RWPE1 (cell line): ENCODE measurements at places on chromosomes 5 and 9.

GRCh38 chr9:136219276-136219675 is 14.3 kb upstream of the LHX3 start:
- peak; percentile 85 for DNase-seq

DNA sequence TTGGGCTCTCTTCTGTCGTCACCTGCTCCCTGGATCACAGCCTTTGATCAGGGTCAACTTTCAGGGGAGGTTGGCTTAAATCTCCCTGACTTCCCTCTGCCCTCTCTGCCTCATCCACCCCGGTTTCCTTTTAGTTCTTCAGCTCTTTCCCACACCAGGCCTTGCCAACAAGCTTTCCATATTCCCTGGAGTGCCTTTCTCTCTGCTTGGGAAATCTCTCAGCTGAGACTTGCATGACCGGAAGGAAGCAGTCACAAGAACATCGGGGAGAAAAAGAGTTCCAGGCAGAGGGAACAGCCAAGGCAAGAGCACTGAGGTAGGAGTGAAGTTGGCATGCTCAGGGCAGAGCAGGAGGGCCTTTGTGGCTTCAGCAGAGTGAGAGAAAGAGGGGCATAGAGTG is 88.4 kb upstream of the HSPA9 start:
- no peak for DNase-seq

DNA sequence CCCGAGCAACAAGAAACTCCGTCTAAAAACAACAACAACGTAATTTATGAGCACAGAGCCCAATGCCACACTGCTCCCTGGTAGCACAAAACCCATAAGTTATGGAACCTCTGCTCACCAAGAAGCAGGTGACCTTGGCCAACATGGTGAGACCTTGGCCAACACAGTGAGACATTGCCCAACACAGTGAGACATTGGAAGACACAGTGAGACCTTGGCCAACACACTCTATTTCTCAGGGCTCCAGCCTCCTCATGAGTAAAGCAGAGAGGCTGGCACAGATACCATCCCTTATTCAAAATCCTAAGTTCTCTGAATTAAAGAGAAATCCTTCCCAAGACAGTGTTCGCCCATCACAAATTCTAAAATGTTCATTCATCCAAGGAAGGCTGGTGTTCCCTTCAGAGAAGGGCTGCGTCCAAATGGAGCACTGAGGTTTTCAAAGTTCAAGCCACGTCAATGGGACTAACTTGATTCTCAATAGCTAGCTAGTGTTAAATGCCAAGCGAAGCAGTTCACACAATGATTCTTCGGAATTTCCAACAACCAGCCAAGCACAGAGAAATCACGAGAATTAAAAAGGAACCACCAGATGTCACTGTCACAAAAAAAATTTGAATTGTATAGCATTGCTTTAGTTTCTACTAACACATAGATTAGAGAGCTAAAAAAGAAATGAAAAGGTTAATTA is 29.5 kb downstream of the TTC39B start:
- no peak for DNase-seq

DNA sequence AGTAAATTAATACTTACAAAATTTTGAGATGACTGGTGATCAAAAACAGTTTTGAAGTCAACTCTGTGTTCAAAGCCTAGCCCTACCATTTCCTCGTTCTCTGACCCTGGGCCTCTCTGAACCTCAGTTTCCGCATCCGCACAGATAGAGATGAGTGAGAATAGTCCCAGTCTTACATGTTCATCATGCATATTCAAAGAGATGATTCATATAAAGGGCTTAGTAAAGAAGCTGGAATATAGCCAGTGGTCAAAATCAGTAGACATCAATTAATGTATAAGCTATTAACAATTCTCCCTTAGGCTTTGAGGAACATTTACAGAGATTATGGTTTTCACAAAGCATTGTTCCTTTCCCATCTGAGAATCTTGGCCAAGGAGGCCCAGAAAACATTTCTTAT is 250.6 kb downstream of the SPOCK1 start:
- no peak for DNase-seq

GRCh38 chr5:100232736-100233135 is 302.4 kb upstream of the FAM174A start:
- DNase-seq, result no peak

- peak; percentile 41 for DNase-seq
Observed at GRCh38 chr9:27505744-27506161, 18.3 kb upstream of the IFNK start.

GRCh38 chr9:3629495-3629894 is 103.7 kb upstream of the RFX3 start:
- DNase-seq, result no peak

DNA sequence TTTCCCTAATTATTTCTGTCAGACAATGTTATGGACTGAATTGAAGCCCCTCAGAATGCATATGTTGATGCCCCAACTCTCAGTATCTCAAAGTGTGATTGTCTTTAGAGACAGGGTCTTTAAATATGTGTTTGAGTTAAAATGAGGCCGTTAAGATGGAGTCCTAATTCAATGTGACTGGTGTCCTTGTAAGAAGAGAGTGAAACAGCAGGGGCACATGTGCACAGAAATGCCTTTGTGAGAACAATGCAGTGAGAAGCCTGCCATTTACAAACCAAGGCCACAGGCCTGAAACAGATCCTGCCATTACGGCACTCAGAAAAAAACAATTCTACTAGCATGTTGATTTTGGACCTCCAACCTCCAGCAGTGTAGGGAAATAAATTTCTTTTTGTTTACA is 483.0 kb upstream of the DMAC1 start:
- no peak for DNase-seq

- DNase-seq, result peak; percentile 95
Observed at GRCh38 chr9:136728080-136728547, 14.6 kb downstream of the LCN10 start.

DNA sequence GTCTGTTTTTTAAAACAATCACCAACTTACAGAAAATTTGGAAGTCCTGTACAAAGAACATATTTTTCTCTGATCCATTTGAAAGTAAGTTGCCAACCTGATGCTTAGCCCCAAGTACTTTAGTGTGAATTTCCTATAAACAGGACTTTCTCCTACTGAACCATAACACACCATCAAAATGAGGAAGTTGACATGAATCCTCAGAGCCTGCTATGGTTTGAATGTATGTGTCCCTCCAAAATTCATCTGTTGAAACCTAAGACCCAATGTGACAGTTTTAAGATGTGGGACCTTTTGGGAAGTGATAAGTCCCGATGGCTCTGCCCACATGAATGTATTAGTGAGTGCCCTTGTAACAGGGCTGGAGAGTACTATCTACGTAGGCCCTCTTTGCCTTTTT is 6.4 kb upstream of the ACOT12 start:
- no peak for DNase-seq

GRCh38 chr5:151451626-151452520 is 4.5 kb downstream of the SLC36A1 start:
- DNase-seq, result peak; percentile 38

DNA sequence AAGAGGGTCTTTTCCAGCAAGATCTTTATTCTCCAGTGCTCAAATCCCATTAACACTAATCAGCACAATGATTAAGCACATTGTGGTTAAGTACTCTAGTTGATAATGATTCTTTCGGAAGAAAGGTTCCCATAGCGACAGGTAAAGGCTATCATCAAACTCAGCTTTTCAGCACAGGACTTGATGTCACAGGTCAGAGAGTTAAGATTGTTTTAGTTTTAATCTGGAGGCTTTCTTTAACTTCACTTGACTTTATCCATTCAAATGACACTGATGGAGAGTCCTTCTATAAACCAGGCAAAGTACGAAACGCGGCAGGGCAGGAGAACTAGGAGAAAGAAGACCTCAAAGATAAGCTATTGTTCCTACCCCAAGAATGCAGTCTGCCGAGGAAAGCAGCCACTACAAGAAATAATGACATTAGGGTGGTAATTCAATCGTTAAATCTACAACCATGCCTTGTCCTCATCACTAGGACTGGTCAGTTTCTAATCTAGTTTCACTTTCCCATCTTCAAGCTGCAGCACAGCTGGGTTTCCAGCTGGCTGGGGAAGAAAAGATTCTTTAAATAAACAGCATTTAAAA is 4.6 kb downstream of the NRG2 start:
- peak; percentile 30 for DNase-seq

DNA sequence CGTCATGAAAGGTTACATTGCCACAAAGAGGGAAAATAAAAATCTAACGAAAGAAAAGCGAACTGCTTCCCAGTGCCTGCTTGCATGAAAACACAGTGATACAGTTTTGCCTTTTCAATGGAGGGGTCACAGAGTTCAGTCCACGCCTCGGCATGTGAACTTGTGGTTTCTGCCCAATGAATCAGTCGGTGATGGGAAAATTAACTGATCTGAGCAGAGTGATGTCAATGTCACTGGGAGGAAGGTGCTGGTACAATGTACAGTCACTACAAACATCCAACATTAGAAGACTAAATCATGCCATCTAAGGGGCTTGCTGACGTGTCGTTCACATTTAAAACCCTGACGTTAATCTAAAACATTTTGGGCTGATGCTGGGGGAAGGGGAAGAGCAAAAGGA is 151.8 kb upstream of the MSX2 start:
- peak; percentile 41 for DNase-seq

- peak; percentile 96 for DNase-seq
Observed at GRCh38 chr9:126661521-126662251, 48.0 kb downstream of the LMX1B start.

DNA sequence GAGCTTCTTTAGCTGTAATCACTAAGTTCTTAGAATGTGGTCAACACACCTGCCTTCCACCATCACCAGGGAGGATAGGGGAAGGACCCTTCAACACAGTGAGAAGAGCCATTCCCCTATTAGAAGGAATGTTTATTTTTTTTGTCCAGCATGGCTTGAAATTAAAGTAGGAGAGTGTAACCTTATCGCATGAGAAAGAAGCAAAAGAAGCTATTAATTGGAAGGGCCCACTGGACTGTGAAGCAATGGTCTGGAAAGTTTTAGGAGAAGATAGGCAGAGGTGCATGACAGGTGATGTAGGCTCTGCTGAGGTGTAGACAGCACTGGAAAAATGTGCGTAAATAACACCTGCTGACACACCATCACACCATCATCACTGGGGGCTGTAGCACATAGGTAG is 1526.0 kb downstream of the MAT2B start:
- DNase-seq, result no peak
